ENCODE measurements at places on chromosomes 12 and 14.
A peak's percentile ranks its signal among the peaks of the same experiment; 100 is the strongest.

DNA sequence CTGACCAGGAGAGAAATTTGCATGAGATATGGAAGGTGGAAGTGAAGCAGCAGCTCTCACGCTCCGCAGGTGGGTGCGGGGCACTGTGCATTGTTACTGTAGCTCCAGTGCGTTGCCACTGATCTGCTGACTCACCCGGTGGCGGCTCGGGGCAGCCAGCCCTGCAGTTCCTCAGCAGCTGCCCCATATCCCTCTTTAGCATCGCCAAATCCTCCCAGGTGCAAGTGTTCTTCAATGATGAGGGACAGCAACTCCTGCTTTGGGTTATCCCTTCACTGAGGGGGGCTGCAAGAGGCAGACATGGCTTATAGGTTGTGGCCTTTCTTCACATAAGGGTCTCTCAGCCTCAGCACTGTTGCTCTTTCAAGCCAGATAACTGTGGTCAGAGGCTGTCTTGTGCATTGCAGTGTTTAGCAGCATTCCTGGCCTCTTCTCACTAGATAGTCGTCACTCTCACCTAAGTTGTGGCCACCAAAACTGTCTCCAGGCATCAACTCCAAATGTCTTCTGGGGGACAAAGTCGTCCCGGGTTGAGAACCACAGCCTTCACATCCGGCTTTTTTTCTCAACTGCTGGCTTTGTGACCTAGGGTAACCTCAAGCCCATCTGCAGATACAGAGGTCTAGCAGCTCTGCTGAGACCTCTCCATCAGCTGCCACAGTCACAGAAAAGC is 180.8 kb downstream of the EFCAB11 start:
- peak; percentile 84 for DNase-seq

DNA sequence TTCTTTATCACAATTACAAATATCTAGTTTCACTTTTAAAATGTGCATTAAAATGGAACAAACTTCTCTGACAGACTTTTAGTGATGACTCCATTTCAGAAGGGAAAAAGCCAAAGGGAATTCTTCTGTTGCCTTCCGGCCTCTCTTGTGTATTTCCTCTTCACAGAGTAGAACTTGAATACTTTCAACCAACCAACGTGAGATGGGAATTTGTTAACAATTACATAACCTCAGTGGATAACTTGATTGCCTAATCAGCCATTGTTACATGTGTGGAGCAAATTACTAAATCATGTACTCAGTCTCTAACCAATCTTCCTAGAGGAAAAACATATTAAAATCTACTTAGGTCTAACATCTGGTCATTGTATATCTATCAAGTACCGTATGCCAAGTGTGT is 291.1 kb downstream of the SYT1 start:
- no peak for DNase-seq

DNA sequence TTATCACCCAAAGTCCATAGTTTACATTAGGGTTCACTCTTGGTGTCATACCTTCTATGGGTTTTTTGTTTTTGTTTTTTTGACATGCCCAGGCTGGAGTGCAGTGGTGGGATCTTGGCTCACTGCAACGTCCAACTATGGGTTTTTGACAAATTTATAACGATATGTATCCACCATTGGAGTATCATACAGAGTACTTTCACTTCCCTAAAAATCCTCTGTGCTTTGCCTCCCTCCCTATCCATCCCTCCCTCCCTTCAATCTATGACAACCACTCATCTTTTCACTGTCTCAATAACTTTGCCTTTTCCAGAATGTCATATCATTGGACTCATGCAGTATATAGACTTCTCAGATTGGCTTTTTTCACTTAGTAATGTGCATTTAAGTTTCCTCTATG is 139.0 kb upstream of the CCDC198 start:
- DNase-seq: no peak

DNA sequence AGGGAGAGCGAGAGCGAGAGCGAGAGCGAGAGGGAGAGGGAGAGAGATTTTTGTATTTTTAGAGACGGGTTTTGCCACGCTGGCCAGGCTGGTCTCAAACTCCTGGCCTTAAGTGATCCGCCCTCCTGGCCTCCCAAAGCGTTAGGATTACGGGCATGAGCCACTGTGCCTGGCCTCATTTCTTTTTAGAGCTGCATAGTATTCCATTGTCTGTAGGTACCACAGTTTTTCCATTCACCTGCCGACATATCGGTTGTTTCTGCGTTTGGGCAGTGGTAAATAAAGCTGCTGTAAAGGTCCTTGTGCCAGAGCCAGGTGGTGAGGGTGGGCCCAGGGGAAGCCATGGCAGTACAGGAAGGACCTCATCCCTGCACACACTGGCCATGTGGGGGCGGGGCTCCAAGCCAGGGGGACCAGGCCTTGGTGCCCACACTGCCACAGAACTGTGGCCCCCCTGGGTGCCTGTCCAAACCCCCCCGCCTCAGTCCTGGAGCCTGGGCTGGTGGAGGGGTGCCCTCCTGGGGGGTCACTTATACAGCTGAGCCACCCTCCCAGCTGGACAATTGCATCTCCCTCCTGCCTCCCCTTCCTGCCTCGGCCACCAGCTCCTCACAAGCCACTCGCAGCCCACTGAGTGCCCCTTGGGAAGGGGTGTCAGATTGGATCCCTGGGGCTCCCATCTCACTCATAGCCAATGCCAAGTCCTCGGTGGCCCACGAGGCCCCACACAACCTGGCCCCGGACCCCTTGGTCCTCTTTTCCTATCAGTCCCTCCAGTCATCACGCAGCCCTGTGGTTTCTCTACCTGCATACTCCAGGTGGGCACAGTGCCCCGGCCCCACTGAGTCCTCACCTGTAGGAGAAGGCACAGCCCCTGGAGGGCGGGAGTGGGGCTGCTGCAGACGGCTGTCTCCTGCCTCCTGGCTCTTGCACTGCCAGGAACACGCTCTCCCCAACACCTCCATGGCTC is 1.7 kb upstream of the PUS1 start:
- DNase-seq: no peak

DNA sequence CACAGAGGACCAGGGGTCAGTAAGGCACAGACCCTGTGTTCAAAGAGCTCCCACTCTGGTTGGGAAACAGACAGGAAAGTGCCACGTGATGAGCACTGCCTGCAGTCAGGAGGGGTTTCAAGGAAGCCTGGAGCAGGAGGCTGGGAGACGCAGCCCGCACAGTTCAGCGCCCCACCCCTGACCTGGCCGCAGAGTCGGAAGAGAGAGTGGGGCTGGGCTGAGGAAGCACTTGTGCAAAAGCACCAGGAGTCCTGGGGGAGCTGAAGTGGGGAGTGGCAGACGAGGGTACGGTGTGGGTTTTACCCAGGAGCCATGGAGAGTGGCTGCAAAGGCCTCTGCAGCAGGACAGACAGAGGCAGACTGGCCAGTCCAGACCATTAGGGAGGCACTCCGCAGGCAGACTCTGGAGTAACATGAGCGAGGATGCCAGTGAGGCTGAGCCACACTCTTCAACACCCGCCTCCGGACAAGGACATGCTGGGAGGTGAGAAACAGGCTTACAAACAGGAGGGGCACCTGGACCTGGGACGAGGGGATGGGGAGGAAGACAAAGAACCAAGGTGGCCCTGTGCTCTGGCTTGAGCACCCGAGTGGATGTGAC is 85.7 kb upstream of the GPR68 start:
- DNase-seq: no peak

DNA sequence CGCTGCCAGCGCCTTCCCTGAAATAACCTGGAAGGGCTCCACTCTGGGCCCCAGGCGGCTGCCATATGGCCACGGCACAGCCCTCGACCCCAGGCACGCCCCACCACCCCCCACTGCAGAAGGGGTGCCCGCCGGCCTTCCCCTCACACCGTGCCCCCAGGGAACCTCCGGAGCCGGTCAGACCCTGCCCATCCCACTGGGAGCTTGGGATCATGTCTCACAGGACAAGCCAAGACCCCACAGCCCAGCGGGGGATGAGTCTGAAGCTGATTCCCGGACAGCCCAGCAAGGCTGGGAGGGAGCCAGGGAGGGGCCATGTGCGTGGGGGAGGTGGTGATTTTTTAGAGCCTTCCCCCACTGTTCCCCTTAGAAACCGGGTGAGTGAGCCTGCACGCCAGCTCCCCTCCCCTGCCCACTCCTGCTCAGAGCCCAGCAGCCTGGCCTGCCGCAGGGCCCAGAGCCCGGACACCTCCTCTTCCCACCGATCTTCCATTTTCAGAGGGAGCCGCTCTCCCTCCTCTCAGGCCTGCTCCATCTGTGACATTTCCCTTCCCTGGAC is 1.4 kb downstream of the RIMBP2 start:
- DNase-seq: peak; percentile 25

GRCh38 chr12:52865090-52865944 is 16.5 kb upstream of the KRT78 start:
- peak; percentile 83 for DNase-seq

DNA sequence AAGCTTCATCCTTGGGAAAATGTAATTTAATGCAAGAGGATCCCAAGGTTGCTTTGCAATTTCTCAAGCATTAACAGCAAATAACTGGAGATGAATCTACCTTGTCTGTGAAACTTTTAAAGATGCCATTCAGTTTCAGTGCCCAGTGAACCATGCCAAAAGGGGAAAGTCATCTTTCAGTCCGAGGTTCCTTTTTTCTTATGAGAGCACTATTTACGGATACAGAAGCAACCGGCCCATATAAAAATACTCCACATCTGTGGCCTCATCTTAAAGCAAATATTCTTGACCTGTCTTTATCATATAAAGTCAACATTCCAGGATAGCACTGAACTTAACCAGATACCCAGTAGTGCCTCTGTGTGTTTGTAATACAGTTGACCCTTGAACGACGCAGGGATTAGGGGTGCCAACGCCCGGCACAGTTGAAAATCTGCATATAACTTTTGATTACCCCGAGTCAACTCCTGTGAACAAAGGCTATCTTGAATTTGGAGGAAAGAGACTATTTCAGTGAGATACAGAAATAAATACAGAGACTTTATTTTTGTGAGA is 209.4 kb downstream of the PCNX1 start:
- no peak for DNase-seq

DNA sequence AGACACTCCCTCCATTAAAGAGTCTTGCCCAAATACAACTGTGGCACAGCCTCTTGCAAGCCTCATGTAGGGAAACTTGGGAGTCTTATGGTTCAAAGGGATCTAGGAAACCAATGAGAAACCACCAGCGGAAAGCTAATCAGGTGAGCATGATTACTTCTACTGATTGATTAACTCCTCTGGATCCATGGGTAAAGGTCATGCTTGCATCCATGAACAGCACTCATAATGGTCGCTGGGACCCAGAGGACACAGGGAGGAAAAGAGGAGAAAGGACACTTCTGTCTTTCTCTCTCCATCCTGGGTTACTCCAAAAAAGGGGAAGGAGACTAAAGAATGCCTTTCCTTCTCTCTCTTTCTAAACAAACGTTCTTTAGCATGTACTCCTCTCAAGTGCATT is 1397.2 kb downstream of the LRFN5 start:
- no peak for DNase-seq

DNA sequence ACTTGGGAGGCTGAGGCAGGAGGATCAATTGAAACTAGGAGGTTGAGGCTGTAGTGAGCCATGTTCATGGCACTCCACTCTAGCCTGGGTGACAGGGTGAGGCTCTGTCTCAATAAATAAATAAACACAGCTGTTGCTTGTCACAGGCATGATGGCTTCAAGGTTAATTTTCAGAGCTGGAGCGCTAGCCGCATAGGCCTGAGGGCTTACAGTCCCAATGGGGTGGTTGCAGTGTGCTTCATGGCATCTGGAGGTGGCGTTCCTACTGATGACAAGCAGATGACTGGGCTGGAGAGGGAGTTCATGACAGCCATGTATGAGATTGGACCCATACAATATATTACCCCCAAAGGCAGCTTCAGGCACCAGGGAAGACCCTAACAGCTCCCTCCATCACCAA is 1.6 kb upstream of the FMNL3 start:
- DNase-seq: no peak

- DNase-seq: peak; percentile 62
Measured at GRCh38 chr12:65533177-65533883, 254.8 kb downstream of the MSRB3 start.

DNA sequence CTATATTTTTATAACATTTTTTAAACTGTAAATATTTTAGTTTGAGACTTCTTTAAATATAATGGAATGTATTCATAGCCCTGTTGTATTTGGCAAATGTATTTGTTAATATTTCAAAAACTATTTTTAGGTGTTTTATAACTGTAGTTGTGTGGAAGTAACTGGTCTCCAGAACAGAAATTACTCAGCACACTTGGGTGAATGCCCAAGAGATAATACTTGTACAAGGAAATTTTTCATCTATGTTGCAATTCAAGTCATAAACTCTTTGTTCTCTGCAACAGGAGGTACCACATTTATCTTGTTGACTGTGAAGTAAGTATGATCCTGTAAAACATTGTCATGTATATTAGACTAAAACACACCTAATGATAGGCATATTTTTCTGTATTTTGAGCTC is 72.8 kb downstream of the SLCO1B3 start:
- DNase-seq: no peak

- peak; percentile 17 for DNase-seq
Measured at GRCh38 chr14:21902561-21903181, 229.1 kb upstream of the OR4E1 start.

DNA sequence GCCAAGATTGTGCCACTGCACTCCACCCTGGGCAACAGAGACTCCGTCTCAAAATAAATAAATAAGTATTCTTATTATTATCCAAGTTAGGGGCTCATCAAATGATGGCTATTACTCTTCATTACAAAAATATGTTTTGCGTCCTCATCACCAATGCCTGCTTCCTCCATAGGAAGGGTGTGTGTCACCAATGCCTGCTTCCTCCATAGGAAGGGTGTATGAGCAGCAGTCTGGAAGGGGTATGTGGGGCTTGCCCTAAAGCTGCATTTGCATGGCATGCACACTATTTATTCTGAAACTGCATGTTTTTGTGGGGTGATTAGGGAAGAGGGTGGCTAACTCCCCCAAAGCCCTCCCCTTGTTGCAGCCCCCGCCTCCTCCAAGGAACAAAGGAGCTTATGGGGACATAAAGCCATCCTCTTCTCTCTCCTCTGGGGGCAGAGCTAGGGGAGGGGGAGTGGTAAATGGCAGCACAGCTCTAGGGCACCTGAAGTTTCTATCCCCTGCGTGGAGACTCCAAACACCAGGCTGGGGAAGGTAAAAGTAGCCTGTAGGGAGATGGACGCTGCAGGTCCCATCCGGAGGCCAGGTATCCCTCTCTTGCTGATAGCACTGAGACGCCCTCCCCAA is 1.3 kb downstream of the CAMKK2 start:
- DNase-seq: no peak

GRCh38 chr12:120337730-120338129 is 10.2 kb upstream of the PLA2G1B start:
- DNase-seq: no peak

DNA sequence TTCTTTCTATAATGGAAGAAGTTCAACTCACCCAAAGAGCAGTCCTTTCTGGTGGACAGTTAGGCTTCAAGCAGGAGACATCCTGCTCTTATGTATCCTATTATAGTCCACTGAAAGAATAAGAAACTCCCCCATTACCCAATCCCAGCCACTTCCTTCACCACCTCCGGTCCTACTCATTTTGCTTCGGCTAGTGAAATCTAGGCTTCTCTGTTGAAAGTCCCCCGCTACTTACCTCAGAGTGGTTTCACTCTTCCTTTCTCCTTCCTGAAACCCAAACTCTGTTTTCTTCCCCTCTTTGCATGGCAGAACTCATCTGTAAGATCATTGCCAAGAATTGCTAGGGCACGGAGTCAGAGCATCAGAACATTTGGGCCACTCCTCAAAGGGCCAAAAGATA is at the start of gene GPR84:
Gene GPR84 (minus strand): TSS at position 74 of the 400 bp plus-strand sequence. CDS start 635 bp downstream, outside the sequence.
- DNase-seq: no peak
